Pons (tissue), 1 donor: ENCODE measurements at places on chromosomes 13 and 19.

GRCh38 chr13:98279473-98280175 is 102.6 kb upstream of the RNF113B start:
- peak; percentile 31 for DNase-seq

DNA sequence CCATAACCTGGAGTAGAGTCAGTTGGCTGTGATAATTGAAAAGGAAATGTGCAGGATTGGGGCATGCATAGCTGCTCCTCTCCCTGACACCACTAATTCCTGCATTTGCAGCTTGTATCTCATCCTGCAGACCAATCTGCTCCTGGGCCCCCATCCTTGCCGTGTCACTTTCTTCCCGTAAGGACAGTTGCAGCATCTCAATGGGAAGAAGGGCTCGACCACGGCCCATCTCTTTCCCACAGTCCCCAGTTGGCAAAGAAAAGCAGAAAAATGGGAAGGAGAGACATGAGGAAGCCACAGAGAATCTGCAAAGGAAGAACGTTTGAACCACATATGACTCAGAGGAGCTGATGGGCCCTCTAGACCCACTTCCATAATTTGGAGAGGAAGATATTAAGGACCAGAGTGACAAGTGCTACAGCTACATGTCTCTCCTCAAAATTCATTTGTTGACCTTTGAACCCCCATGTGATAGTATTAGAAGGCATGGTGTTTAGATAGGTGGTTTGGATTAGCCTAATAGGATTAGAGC is 1.8 kb upstream of the SIGLEC12 start:
- DNase-seq = peak; percentile 18

DNA sequence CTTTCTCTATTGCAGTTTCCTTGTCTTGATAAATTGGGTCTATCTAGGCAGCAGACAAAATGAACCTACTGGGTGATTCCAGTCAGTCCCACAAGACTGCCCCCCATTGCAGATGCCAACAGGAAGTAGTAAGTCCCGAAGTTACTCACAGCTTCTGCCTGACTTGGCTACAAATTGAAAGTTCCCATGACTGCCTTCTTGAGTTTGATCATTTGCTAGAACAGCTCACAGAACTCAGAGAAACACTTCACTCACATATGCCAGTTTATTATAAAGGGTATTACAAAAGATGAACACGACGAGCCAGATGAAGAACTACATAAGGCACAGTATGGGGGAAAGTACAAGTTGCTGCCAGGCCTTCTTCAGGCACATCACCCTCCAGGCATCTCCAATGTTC is 50.0 kb downstream of the TEX26 start:
- no peak for DNase-seq

GRCh38 chr19:3041761-3042620 is 12.9 kb upstream of the TLE2 start:
- no peak for DNase-seq

- DNase-seq = no peak
Observed at GRCh38 chr13:40023595-40024203, 368.2 kb downstream of the COG6 start.

DNA sequence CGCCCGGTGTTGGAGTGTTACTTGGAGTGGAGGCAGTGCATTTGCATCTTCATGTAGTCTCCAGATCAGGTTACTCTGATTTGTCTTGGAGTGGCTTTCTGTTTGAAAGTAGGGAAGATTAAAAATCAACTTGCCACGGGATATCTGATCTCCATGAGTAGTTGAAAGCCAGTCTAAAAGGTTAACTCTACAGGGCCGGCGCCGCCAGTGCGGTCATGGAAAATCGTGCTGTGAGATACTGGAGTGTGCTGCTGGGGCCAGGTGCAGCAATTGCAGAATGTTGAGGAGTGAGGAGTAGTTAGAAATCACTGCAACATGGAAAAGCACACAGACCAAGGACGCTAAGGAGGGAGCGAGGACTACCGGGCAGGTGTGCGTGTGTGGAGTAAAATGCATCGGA is 175.0 kb downstream of the STK24 start:
- no peak for DNase-seq

DNA sequence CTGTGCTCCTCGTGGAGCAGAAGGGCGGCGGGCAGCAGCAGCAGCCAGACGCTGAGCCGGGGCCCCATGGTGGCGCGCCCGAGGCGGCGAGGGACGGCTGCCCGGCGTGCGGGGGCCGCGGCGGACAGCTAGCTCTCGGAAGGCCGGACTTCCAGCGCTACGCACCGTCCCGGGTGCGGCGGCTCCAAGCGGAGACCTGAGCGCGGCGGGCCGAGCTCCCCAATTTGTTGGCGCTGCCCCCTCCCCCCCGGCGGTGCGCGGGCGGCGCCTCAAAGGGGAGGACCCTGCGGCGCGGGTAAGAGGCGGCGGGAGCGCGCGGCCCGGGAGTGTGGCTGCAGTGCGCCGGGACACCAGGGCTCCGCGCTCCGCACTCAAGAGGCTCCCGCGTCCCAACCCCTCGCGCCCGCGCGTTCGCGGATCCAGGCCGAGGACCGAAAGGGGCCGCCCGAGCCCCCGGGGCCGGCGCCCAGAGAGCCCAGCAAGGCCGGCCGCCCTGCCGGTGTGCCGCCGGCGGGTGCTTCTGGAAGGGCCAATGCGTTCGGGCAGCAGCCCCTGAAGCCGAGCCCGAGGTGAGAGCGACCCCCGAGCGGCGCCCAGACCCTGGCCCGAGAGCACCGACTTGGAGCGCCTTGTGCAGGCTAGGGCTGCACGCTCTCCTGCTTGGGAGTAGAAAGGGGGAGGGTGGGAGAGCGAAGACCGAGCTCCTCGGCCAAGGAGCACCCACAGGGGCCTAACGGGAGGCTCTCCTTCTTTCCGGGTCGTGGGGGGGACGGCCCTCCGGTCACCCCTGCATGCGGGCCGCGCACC is at the start of the genes COL4A1 and COL4A2:
TSS of gene COL4A1 (minus strand) at position 198 of the 807 bp plus-strand sequence. CDS start at position 68, 130 bp downstream.
TSS of gene COL4A2 (plus strand) at position 325 of the 807 bp plus-strand sequence. CDS start 620 bp downstream, outside the sequence.
- no peak for DNase-seq

GRCh38 chr13:54682184-54682583 is 1653.6 kb downstream of the OLFM4 start:
- no peak for DNase-seq

DNA sequence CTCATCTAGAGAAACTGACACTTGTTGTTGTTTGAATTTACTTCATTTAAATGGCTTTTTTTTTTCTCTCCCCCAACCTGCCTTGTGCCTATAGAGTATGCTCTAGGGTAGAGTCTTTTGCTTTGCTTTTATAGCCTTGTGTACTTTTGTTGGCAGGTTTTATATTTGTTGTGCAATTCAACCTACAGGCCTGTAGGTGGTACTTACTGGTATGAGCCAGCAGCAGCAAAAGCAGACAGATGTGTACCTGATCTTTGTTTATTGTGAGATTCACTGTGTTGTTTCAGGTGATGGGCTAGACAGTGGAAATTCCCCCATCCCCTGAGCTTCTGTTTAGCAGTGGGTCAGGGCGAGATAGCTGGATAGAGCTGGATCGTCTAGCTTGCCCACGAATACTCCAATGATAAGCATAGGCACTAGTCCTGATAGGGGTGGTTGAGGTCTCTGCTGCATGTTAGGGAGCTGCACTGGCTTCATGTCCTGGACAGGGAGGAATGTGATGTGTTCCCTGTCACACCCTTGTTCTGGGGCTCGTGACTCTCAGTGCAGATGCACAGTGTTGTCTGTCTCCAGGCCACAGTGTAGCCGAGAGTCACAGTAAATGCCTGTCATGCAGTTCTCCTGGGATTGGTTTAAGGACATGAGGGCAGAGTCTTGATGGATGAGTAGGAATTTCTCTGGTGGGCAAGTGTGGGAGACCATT is 21.3 kb downstream of the DNAJC3 start:
- peak; percentile 19 for DNase-seq

GRCh38 chr19:1211494-1212234 is 6.1 kb downstream of the STK11 start:
- DNase-seq = no peak

DNA sequence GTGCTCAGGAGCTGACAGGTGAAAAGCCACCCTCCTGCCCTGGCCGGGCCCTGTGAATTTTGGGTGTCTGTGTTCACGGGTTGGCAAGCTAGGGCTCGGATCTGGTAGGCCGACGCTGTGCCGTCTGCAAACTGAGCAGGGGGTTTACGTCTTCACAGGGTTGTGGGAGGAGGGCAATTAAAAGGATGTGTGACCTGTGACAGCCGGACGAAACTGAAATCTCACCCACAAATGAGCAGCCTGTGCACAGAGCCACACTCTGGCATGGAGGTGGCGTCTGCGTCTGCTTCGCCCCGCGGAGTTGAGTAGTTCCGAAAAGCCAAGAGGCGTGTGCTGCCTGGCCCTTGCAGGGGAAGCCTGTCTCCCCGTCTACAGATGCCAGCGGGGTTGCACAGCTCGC is 117.3 kb downstream of the KDM4B start:
- DNase-seq = no peak

- DNase-seq = no peak
Observed at GRCh38 chr19:5632657-5633056, 9.8 kb downstream of the SAFB start.

DNA sequence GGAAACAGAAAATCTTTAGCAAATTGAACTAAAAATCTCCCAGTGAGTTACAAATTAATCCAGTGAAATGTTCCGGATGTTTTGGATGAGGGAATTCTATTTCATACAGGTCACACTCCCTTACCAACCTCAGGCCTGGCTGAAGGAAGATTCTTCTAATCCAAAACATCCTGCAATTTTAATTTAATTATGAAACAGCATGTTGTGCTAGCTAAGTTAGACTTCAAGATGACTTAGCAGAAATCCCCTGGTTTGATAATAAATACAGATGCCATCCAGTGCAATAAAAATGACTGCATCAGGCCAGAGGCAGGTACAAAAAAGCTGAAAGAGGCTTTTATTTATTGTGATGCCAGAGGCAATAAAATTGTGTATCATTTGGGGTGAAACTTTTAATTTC is 96.7 kb upstream of the CLDN10 start:
- no peak for DNase-seq

GRCh38 chr19:3513229-3514140 is 7.4 kb downstream of the FZR1 start:
- DNase-seq = no peak

- DNase-seq = peak; percentile 62
Observed at GRCh38 chr13:24511816-24512196, 772 bp downstream of the PARP4 start.

DNA sequence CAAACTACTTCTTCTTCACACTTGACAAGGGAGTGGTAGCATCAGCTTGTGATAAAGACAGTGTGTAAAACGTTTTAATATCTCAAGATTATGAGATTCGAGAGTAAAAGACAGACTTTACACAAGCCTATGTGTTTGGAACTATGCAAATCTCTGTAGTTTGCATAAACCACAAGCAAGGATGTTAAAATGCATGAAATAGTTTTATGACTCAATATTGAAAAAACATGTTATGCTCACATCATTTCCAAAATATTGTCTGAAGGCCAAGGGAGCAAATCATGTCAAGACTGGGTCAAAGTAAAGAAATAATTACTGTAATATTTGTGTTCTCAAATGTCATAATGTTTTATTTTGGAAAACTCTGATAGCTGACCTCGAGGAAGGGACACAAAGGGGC is 316.8 kb upstream of the KLF12 start:
- DNase-seq = no peak

DNA sequence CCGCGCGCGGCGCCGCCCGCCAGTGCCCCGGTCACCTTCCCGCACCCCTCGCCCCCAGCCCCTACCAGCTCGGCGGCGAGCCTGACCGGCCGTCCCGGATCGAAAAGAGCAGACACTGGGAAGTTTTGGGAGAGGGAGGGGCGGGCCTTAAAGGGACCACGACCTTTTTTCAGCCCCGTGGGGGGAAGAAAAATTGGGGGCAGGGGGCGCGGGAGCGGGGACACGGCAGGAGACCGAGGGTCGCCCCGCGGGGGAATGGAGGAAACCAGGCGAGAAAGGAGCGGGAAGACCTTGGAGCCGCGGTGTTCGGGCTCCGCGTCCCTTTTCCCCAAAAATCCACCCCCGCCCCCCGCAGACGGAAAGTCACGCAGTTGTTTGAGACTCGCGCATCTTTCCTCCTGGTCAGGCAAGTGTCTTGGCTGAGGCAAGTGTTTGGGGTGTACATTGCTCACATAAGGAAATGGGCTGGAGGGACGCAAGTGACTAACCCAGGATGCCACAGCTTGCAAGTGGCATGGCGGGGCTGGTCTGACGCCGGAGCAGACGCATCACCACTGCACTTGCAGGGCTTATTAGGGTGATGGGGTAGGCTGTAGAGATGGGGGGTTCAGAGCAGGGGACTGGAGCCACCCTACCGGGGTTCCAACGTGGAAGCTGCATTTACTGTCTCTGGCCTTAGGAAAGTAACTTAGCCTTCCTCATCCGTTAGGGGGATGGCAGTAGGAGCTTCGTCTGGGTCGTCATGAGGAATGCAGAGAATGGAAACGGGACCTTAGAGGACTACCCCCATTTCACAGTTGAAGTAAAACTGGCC is 2.7 kb upstream of the HNRNPL start:
- peak; percentile 34 for DNase-seq

DNA sequence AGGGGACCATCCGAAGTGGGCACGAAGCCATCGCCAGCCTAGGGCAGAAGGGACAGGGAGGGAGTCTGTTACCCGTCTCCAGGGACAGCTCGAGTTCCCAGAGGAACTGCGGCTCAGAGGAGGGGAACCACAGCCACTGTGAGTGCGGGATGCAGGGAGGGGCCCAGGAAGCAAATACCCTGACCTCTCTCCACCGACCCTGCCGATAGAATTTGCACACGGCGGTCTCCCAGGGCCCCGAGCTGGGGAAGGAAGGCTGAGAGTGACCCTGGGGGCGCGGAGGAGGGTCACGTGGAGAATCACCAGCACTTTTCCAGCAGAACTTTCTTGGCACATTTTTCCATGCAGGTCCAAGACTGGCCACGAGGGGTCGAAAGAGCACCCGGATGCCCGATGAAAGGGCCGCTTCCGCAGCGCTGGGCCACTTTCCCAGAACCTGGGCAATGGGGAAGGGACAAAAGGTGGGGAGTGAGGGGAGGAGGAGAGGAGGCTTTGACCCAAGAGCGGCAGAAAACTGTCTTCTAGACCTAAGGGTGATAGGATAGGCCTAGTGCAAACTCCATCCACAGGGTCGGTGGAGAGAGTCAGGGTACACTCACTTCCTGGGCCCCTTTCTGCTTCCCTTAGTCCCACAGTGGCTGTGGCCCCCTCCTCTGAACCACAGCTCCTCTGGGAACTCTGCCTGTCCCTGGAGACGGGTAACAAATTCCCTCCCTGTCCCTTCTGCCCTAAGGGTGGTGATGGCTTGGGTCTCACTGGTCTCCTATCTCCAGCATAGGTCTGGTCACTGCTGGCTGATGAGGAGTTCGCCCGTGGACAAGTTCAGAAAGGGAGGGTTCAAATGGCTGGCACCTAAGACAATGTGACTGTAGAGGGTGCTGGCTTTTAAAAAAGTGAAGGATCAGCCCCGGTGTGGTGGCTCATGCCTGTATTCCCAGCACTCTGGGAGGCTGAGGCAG is 5.3 kb upstream of the GPR4 start:
- peak; percentile 65 for DNase-seq
